ENCODE measurements at places on chromosomes 2 and 18.

- H3K4me1 ChIP-seq, result no peaks in the 10 kb centered on the region
- no peak for DNase-seq
- H3K36me3 ChIP-seq, result no peaks in the 10 kb centered on the region
- no peak overlapping the region for H3K27ac ChIP-seq
Measured at GRCh38 chr18:77008576-77009315, 123.8 kb downstream of the MBP start.

DNA sequence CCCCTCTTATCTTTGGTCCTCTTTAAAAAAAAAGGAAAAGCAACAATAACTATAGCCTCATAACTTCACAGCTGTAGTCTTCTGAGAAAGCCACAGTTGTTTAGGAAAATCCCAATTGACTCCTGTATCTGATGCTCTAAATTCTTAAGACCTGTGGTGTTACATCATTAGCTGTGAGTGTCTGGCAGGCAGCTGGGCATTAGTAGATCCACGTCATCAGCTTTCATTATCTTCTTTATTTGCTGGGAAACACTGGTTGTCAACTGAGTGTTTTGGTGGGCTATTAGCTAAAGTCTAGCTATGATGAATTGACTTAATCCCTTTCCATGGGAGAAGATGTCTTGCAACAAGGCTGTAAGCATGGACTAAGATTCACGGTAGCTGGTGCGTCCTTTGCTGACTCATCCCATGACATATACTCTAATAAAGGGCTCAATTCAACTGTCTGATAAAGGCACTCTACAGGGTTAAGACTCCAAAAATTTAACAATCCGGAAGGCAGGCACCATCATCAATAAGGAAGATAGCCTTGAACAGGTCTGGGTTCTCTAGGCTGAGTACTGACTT, 517.2 kb downstream of the PLCL1 start:
- no peaks in the 10 kb centered on the region for H3K36me3 ChIP-seq
- peaks cover 18% of the 10 kb centered on the region for H3K27me3 ChIP-seq
- H3K4me1 ChIP-seq, result no peaks in the 10 kb centered on the region
- no peak for DNase-seq

DNA sequence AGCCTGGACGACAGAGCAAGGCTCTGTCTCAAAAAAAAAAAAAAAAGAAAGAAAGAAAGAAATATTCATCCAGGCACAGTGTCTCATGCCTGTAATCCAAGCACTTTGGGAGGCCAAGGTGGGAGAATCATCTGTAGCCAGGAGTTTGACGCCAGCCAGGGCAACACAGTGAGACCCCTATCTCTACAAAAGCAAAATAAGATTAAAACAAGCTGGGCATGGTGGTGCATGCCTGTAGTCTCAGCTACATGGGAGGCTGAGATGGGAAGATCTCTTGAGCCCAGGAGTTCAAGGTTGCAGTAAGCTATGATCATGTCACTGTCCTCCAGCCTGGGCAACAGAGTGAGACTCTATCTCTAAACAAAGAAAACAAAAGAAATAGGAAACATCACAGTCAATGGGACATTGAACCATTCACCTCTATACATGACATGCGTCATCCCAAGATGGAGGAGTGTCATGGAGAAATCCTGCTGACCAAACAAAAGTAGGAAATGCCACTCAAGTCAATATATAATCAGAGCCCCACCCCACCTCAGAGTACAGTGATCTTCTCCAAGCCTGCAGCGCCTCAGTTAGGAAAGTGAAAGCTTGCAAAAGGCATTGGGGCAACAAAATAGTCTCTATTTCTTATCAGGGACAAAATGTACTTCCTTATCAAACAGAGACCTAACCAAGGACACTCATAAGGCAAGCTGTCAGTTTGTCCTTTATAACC, 9.8 kb downstream of the FEV start:
- peaks cover 8% of the 10 kb centered on the region for H3K4me1 ChIP-seq
- H3K4me3 ChIP-seq, result no peak overlapping the region
- H3K36me3 ChIP-seq, result no peaks in the 10 kb centered on the region
- H3K27me3 ChIP-seq, result no peaks in the 10 kb centered on the region

- no peak overlapping the region for H3K4me3 ChIP-seq
- H3K27ac ChIP-seq, result no peak overlapping the region
- no peaks in the 10 kb centered on the region for H3K36me3 ChIP-seq
- H3K4me1 ChIP-seq, result peaks cover 12% of the 10 kb centered on the region
- DNase-seq, result peak; percentile 29
- no peaks in the 10 kb centered on the region for H3K27me3 ChIP-seq
Measured at GRCh38 chr2:102258386-102259074, 52.8 kb upstream of the IL1RL1 start.

GRCh38 chr2:144876013-144876412, 356.1 kb upstream of the ZEB2 start:
- no peaks in the 10 kb centered on the region for H3K27me3 ChIP-seq
- no peaks in the 10 kb centered on the region for H3K36me3 ChIP-seq
- DNase-seq, result no peak
- no peaks in the 10 kb centered on the region for H3K4me1 ChIP-seq

- no peak for DNase-seq
- H3K4me1 ChIP-seq, result peaks cover 7% of the 10 kb centered on the region
- H3K36me3 ChIP-seq, result no peaks in the 10 kb centered on the region
- no peak overlapping the region for H3K27ac ChIP-seq
- no peak overlapping the region for H3K4me3 ChIP-seq
Measured at GRCh38 chr2:88606371-88607030, 20.8 kb downstream of the EIF2AK3 start.

GRCh38 chr18:2905854-2906703, 59.3 kb downstream of the EMILIN2 start:
- DNase-seq, result peak; percentile 33
- no peaks in the 10 kb centered on the region for H3K27me3 ChIP-seq
- peak overlapping the region; percentile 96 for H3K27ac ChIP-seq
- H3K4me3 ChIP-seq, result peak overlapping the region; percentile 86
- peaks cover 16% of the 10 kb centered on the region for H3K36me3 ChIP-seq
- H3K4me1 ChIP-seq, result peaks cover 7% of the 10 kb centered on the region

- no peak overlapping the region for H3K27ac ChIP-seq
- DNase-seq, result no peak
- H3K4me3 ChIP-seq, result no peak overlapping the region
- H3K4me1 ChIP-seq, result peaks cover 5% of the 10 kb centered on the region
- H3K27me3 ChIP-seq, result no peaks in the 10 kb centered on the region
Measured at GRCh38 chr2:9737053-9737875, 106.0 kb upstream of the TAF1B start.

DNA sequence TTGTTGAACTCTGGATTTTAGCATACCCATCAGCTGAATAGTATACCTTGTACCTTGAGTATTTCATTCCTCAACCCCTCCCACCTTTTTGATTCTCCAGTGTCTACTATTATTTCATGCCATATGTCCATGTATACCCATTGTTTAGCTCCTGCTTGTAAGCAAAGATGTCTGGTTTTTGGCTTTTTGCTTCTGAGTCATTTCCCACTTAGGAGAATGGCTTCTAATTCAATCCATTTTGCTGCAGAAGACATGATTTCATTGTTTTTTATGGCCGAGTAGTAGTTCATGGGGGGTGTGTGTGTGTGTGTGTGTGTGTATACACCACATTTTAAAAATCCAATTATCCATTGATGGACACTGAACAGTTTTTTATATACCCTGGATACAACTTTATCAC, 24.3 kb upstream of the MOCOS start:
- no peak overlapping the region for H3K4me3 ChIP-seq
- no peak for DNase-seq
- H3K36me3 ChIP-seq, result peaks cover 56% of the 10 kb centered on the region
- no peaks in the 10 kb centered on the region for H3K4me1 ChIP-seq

GRCh38 chr2:233145726-233146125, 85.6 kb downstream of the INPP5D start:
- H3K4me1 ChIP-seq, result no peaks in the 10 kb centered on the region
- H3K4me3 ChIP-seq, result no peak overlapping the region
- H3K27me3 ChIP-seq, result 0 out of 2 replicates have a peak, but pooled peaks cover 2% of the 10 kb centered on the region
- H3K27ac ChIP-seq, result no peak overlapping the region
- no peaks in the 10 kb centered on the region for H3K36me3 ChIP-seq
- no peak for DNase-seq

DNA sequence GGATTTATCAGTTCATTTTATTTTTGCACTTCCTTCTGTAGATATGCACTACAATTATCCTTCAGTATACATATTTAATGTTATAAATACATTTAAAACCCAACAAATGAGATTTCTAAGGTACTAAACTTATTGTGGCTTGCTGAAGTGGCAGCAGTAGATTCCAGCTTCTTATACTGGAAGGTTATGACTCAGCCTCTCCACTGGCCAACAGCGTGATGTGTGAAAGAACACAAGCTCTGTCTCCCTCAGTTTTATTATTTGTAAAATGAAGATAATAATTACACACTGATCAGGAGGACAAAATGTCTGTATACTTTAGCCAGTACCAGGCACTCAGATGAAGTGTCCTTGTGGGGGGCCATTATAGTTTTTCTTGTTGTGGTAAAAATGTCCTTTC, 1147.1 kb downstream of the CNTNAP5 start:
- H3K27ac ChIP-seq, result no peak overlapping the region
- no peaks in the 10 kb centered on the region for H3K4me1 ChIP-seq
- DNase-seq, result no peak
- no peaks in the 10 kb centered on the region for H3K36me3 ChIP-seq

GRCh38 chr2:76958749-76959148, 563.4 kb downstream of the LRRTM4 start:
- H3K4me1 ChIP-seq, result no peaks in the 10 kb centered on the region
- no peaks in the 10 kb centered on the region for H3K36me3 ChIP-seq
- DNase-seq, result no peak
- H3K4me3 ChIP-seq, result no peak overlapping the region
- no peak overlapping the region for H3K27ac ChIP-seq
- no peaks in the 10 kb centered on the region for H3K27me3 ChIP-seq

- H3K4me1 ChIP-seq, result no peaks in the 10 kb centered on the region
- no peak overlapping the region for H3K4me3 ChIP-seq
- no peaks in the 10 kb centered on the region for H3K36me3 ChIP-seq
- H3K27ac ChIP-seq, result no peak overlapping the region
- DNase-seq, result no peak
Measured at GRCh38 chr2:70702711-70703395, 65.1 kb downstream of the ADD2 start.

- no peaks in the 10 kb centered on the region for H3K27me3 ChIP-seq
Measured at GRCh38 chr2:3313781-3314375, 63.7 kb downstream of the EIPR1 start.

- no peak overlapping the region for H3K27ac ChIP-seq
- H3K36me3 ChIP-seq, result no peaks in the 10 kb centered on the region
- no peaks in the 10 kb centered on the region for H3K4me1 ChIP-seq
- no peak for DNase-seq
- H3K27me3 ChIP-seq, result no peaks in the 10 kb centered on the region
- no peak overlapping the region for H3K4me3 ChIP-seq
Measured at GRCh38 chr2:185531721-185532120, 206.9 kb upstream of the FSIP2 start.

- no peaks in the 10 kb centered on the region for H3K36me3 ChIP-seq
- no peak overlapping the region for H3K27ac ChIP-seq
- peaks cover 14% of the 10 kb centered on the region for H3K27me3 ChIP-seq
- H3K4me1 ChIP-seq, result no peaks in the 10 kb centered on the region
- no peak for DNase-seq
Measured at GRCh38 chr2:143433251-143433650, 304.0 kb downstream of the ARHGAP15 start.

- H3K27me3 ChIP-seq, result no peaks in the 10 kb centered on the region
- peaks cover 40% of the 10 kb centered on the region for H3K4me1 ChIP-seq
- H3K36me3 ChIP-seq, result no peaks in the 10 kb centered on the region
- DNase-seq, result no peak
- no peak overlapping the region for H3K4me3 ChIP-seq
- no peak overlapping the region for H3K27ac ChIP-seq
Measured at GRCh38 chr18:49847524-49847923, 34.2 kb upstream of the ACAA2 start.

GRCh38 chr2:128286905-128287779, 31.5 kb downstream of the HS6ST1 start:
- no peak for DNase-seq
- H3K27me3 ChIP-seq, result no peaks in the 10 kb centered on the region
- H3K4me3 ChIP-seq, result no peak overlapping the region
- H3K36me3 ChIP-seq, result no peaks in the 10 kb centered on the region
- H3K27ac ChIP-seq, result no peak overlapping the region

DNA sequence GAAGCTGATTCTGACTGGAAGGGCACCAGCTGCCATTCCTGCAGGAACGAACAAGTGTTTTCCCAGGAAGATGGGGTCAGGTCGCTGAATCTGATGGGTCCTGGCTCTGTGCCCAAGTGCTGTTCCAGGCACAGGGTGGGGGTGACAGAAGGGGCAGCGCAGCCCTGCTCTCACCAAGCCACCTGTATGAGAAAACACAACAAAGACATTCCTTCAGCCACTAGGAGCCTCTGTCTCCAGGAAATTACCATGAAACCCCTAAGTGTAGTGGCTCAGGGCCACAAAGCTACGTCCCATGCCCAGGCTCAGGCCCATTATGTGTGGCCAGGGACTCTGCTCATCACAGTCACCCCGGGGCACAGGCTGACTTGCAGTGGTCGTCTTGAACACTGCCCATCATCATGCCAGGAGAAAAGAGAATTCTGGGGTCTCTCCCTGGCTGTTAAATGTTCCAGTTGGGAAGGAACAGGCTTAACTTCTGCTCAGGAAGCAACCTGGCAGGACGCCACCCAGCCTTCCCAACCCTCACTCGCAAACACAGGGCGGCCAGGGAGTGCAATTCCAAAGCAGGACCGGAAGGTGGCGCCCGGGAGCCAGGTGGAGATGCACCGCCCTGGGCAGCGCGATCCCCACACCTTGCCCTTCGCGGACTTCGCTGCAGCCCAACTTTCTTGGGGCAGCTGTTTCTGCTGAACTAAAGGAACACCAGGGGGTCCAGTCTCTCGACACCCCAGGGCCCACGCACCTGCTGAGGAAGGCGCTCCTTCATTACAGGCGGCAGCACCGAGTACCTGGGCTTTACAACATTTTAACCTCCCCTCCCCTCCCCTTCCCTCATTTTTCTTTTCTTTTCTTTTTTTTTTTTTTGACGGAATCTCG, 11.0 kb upstream of the SFTPB start:
- H3K27ac ChIP-seq, result no peak overlapping the region
- H3K27me3 ChIP-seq, result no peaks in the 10 kb centered on the region
- peak overlapping the region; percentile 31 for H3K4me3 ChIP-seq
- peaks cover 13% of the 10 kb centered on the region for H3K4me1 ChIP-seq
- DNase-seq, result peak; percentile 50

GRCh38 chr2:181177376-181177775, 197.0 kb downstream of the UBE2E3 start:
- H3K4me3 ChIP-seq, result no peak overlapping the region
- H3K27ac ChIP-seq, result no peak overlapping the region
- no peaks in the 10 kb centered on the region for H3K4me1 ChIP-seq
- DNase-seq, result no peak
- no peaks in the 10 kb centered on the region for H3K27me3 ChIP-seq
- no peaks in the 10 kb centered on the region for H3K36me3 ChIP-seq

DNA sequence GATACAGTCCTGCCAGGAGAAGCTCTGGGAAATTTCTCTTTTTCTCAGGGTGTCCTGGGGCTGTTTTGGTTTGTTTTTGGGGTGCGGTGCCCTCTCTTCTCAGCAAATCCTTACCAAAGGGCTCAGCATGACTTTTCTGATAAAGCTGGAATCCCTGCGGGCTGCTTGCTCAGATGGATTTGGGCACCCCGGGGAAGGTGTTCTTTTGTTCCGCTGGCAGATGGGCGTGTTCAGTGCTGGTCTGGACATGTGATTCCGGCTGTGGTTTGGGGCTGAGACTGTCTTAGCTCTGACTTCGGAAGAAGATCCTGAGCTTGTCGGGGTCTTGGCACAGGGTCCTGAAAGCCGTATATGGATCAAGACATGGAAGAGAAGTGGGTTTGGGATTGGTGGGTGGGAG, 134.2 kb upstream of the SPRED2 start:
- H3K27me3 ChIP-seq, result no peaks in the 10 kb centered on the region
- H3K27ac ChIP-seq, result peak overlapping the region; percentile 49
- H3K36me3 ChIP-seq, result no peaks in the 10 kb centered on the region
- H3K4me3 ChIP-seq, result peak overlapping the region; percentile 37
- no peak for DNase-seq
- peaks cover 16% of the 10 kb centered on the region for H3K4me1 ChIP-seq

GRCh38 chr2:239889641-239890121, 135.5 kb downstream of the NDUFA10 start:
- H3K27me3 ChIP-seq, result peaks cover 3% of the 10 kb centered on the region

Data from HCT116 (cell line).